DND-41 (cell line): ENCODE measurements at places on chromosomes 2 and 18.

DNA sequence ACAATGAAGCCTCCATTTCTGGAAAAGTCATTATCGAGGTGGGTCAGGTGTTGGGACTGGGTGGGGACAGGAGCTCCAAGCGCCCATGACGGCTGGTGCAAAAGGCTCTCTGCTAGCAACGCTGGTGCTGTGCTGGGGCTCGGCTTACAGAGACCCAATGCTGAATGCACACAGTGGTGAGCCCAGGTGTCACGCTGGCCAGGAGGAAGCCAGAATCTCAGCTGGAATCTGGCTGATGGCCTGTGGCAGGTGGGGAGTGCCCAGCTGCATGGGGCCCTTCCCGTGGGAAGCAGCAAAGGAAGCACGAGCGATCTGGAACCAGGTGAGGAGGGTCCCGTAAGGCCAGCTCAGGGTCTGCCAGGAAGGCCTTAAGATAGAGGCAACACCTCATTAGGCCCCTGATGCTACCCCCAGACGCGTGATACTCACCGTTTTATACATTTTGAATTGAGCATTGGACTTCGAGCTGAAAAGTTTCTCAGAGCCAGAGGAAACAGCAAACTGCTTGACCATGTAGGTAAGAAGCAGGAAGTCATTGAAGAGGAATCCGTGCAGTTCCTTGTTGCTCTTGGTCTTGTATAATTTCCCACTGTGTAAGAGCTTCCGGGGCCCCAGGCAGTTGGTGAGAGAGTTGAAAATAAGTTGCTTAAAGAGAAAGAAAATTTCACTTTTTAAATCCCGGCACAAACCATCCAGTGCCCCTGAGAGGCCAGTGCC lies 34.7 kb downstream of the FAM228A start:
- no peaks in the 10 kb centered on the region for H3K27me3 ChIP-seq
- H3K4me1 ChIP-seq, result no peaks in the 10 kb centered on the region
- peaks cover 32% of the 10 kb centered on the region for H3K36me3 ChIP-seq
- DNase-seq, result no peak
- H3K4me3 ChIP-seq, result no peak overlapping the region
- H3K27ac ChIP-seq, result no peak overlapping the region

DNA sequence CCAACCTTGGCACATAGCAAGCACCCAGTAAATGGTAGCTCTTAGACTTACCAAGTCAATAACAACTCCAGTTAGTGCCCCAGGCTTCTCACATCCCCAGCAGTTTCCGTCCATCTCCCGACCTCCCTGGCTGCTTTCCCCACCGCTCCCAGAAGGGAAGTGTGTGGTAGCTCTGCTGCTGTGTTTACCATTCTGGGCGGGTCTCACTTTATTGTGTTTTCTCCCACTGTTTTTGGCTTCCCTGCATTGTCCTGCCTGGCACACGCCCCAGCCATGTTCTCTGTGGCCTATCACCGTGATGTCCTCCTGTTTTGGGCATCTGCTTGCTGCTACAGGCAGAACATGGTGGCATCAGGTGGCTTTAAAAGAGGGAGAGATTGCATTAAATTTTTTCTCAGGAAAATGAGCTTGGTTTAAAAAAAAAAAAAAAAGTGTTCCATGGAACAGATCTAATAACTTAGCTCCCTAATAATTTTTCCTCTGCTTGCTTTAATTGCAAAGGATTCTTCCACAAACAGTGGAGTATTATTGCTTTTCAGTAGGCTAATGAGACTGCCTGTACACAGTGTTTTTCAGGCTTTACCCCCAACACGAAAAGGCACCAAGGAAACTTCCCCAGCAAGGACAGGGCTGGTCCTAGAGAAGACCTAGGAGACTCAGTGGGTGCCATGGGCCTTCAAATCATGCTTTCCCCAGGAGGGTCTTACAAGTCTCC lies 8.0 kb upstream of the COX7A2L start:
- no peak overlapping the region for H3K27ac ChIP-seq
- no peaks in the 10 kb centered on the region for H3K27me3 ChIP-seq
- H3K36me3 ChIP-seq, result no peaks in the 10 kb centered on the region
- no peak overlapping the region for H3K4me3 ChIP-seq
- H3K4me1 ChIP-seq, result no peaks in the 10 kb centered on the region

DNA sequence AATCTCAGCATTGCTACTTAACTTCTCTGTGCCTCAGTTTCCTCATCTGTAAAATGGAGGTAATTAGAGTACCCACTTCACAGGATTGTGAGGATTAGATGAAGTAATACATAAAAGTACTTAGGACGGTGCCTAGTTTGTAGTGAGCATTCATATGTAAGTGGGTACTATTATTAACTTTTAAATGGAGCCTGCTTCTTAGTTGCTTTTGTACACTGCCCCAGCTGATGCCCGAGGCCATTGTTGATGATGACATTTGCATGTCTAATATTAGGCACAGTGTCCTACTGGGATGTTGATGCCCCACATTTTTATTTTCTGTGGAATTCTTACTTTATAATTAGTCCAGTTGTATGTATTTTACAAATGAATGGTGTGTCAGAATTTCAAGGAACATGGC lies 79.7 kb upstream of the STON1 start:
- peaks cover 41% of the 10 kb centered on the region for H3K4me1 ChIP-seq
- H3K27me3 ChIP-seq, result no peaks in the 10 kb centered on the region
- peaks cover 28% of the 10 kb centered on the region; the same call in 1 of the 2 replicates for H3K36me3 ChIP-seq
- H3K27ac ChIP-seq, result no peak overlapping the region
- no peak for DNase-seq
- H3K4me3 ChIP-seq, result no peak overlapping the region

GRCh38 chr2:75336451-75336850 lies 137.1 kb upstream of the TACR1 start:
- no peaks in the 10 kb centered on the region for H3K27me3 ChIP-seq
- DNase-seq, result no peak
- H3K4me3 ChIP-seq, result no peak overlapping the region
- H3K36me3 ChIP-seq, result no peaks in the 10 kb centered on the region
- no peaks in the 10 kb centered on the region for H3K4me1 ChIP-seq
- H3K27ac ChIP-seq, result no peak overlapping the region

- no peak overlapping the region for H3K27ac ChIP-seq
- H3K27me3 ChIP-seq, result no peaks in the 10 kb centered on the region
- no peaks in the 10 kb centered on the region for H3K4me1 ChIP-seq
- no peak overlapping the region for H3K4me3 ChIP-seq
- H3K36me3 ChIP-seq, result no peaks in the 10 kb centered on the region
Observed at GRCh38 chr2:65479524-65479923, 47.1 kb upstream of the SPRED2 start.

- no peaks in the 10 kb centered on the region for H3K36me3 ChIP-seq
- no peaks in the 10 kb centered on the region for H3K4me1 ChIP-seq
- no peak for DNase-seq
- H3K27ac ChIP-seq, result no peak overlapping the region
Observed at GRCh38 chr2:70977605-70978205, 725 bp upstream of the ANKRD53 start.

DNA sequence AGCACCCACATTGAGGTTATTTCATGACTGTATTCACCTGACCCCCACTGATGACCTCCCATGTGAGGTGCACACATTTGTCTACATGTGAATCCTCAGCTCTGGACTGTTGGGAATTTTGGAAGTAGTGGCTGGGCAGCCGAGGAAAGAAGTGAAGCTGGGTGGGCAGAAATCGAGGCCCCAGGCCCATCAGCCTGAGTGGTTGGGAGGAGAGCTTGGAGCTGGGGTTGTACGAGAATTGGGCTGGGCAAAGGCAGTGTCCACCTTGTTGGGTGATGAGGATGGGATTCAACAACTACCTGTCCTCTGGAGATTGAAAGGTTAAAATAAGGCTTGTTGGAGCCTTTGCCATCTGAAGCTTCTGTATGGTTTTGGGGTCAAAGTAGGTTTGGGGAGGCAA lies 35.8 kb downstream of the AGAP1 start:
- no peak overlapping the region for H3K27ac ChIP-seq
- no peaks in the 10 kb centered on the region for H3K36me3 ChIP-seq
- peaks cover 1% of the 10 kb centered on the region for H3K27me3 ChIP-seq
- no peak overlapping the region for H3K4me3 ChIP-seq
- no peaks in the 10 kb centered on the region for H3K4me1 ChIP-seq
- DNase-seq, result no peak

DNA sequence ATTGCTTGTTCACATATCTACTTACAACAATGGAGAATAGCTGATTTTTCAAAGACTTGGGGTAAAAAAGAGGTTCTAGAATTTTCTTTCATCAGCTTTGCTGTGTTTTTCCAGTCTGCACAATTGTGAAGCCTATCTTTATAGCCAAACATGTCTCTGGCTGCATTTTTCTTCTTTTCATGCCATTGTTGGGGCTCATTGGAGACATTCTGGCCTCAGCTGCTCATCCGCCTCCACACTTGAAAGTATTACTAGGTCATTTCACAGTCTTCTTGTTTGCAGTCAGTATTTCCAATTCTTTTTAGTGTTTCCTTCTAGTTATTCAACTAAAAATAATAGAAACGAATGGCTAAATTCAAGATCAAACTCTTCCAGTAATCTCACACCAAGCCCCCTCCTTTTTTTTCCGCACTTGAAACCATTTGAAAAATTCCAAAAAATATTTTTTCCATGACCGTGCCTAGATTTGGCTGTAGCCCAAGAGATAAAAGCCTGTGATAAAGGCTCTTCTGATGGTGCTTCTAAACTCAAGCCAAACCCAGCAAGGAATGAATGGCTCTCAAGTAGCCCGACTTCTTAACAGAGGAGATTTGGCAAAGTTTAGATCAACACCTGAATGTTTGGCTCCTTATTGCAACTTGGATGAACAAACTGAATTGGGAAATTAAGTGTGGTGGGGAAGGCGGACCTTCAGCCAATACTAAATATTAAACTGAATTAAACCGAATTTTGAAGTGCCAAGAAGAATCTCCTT lies 103.4 kb downstream of the NRP2 start:
- H3K4me1 ChIP-seq, result peaks cover 7% of the 10 kb centered on the region
- H3K36me3 ChIP-seq, result no peaks in the 10 kb centered on the region
- H3K27ac ChIP-seq, result no peak overlapping the region
- DNase-seq, result no peak

DNA sequence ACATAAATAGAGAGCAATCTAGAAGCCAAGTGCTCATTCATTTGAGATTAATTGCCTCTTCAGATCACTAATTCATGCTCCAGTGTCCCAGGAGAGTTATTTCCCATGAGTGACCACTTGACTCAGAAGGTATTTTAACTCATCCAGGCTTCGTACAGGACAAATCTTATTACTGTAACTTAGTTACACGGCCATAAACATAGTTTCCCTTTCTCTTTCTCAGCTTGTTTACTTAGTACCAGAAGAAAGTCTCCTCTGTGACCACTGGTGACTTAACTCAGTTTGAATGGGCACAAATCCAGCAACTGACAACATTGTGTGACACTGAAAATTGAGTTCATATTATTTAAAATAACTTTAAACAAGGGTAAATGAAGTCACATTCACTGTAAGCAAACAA lies 25.3 kb downstream of the MMADHC start:
- no peak overlapping the region for H3K27ac ChIP-seq
- no peaks in the 10 kb centered on the region for H3K4me1 ChIP-seq
- peaks cover 10% of the 10 kb centered on the region; the same call in 1 of the 2 replicates for H3K36me3 ChIP-seq
- no peaks in the 10 kb centered on the region for H3K27me3 ChIP-seq
- no peak for DNase-seq
- no peak overlapping the region for H3K4me3 ChIP-seq

GRCh38 chr2:219886615-219887014 lies 259.2 kb downstream of the SLC4A3 start:
- no peak for DNase-seq
- no peaks in the 10 kb centered on the region for H3K4me1 ChIP-seq
- H3K27me3 ChIP-seq, result peaks cover 4% of the 10 kb centered on the region
- H3K4me3 ChIP-seq, result no peak overlapping the region
- no peak overlapping the region for H3K27ac ChIP-seq

GRCh38 chr2:210475706-210476105 lies 853 bp downstream of the LANCL1 start:
- peaks cover 34% of the 10 kb centered on the region for H3K4me1 ChIP-seq
- H3K36me3 ChIP-seq, result peaks cover 37% of the 10 kb centered on the region
- no peak for DNase-seq
- H3K27ac ChIP-seq, result peak overlapping the region; percentile 98

- H3K27me3 ChIP-seq, result no peaks in the 10 kb centered on the region
- no peaks in the 10 kb centered on the region for H3K4me1 ChIP-seq
- peaks cover 88% of the 10 kb centered on the region for H3K36me3 ChIP-seq
- no peak overlapping the region for H3K4me3 ChIP-seq
Observed at GRCh38 chr2:240594511-240595380, 8.2 kb downstream of the CAPN10 start.

- H3K4me1 ChIP-seq, result no peaks in the 10 kb centered on the region
- no peaks in the 10 kb centered on the region for H3K36me3 ChIP-seq
- DNase-seq, result no peak
- no peak overlapping the region for H3K27ac ChIP-seq
- H3K27me3 ChIP-seq, result no peaks in the 10 kb centered on the region
Observed at GRCh38 chr2:232419245-232420072, 12.8 kb downstream of the ALPG start.

- no peak overlapping the region for H3K27ac ChIP-seq
- no peaks in the 10 kb centered on the region for H3K4me1 ChIP-seq
- H3K27me3 ChIP-seq, result peaks cover 15% of the 10 kb centered on the region
- no peak overlapping the region for H3K4me3 ChIP-seq
- DNase-seq, result no peak
Observed at GRCh38 chr2:104938231-104938941, 84.5 kb downstream of the POU3F3 start.

DNA sequence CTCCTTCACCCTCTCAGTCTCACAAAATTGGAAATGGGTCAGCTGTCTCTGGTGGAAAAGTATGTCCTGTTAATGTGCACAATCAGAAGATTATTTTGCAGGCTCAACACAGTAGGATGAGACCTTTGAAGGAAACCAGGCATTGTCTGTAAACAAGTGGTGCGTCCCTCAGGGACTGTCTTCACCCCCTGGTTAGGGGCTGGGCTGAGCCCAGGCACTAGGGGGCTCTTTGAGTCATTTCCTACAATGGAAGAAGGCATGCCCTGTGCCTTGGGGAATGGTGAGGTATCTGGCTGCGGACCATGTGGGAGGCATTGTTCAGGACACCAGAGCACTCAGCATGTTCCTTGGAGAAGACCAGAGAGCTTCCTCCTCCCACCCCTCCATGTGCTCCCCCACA lies 26.8 kb downstream of the PKDCC start:
- H3K27me3 ChIP-seq, result peaks cover 16% of the 10 kb centered on the region
- no peaks in the 10 kb centered on the region for H3K4me1 ChIP-seq
- no peak overlapping the region for H3K27ac ChIP-seq

- H3K4me3 ChIP-seq, result no peak overlapping the region
- DNase-seq, result no peak
- peaks cover 3% of the 10 kb centered on the region for H3K27me3 ChIP-seq
- no peaks in the 10 kb centered on the region for H3K4me1 ChIP-seq
- H3K36me3 ChIP-seq, result no peaks in the 10 kb centered on the region
Observed at GRCh38 chr2:56084111-56084901, 99.5 kb upstream of the CCDC85A start.

DNA sequence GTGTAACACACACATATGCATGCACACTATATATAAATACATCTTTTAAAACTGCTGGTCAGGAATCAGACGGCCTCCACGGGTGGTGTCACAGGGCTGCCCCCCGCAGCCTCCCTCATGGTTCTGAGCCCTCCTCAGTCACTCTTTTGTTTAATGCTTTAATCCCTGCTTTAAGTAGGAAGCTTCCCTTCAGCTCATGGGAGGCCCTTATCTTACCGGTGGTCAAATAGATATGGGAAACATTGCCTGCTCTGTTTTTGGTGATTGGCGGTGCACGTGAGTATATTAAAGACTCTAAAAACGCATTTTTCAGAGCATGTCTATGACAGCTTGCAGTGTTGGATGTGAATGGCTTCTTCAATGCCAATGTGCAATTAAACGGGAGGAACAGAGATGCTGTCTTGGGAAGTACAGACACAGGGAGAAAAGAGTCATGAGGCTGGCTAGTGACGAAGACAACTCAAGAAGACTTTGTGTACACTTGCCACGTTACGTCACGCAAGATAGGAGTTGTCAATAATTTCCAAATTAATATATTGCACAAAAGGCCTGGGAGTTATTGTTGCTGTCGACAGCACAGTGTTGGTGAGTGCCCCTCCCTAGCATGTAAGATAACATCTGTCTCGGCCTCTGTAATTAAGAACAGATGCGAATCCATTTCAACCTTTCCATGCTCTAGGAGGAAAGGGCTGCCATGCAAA lies 23.3 kb downstream of the GNLY start:
- H3K27ac ChIP-seq, result no peak overlapping the region
- no peaks in the 10 kb centered on the region for H3K36me3 ChIP-seq
- peaks cover 3% of the 10 kb centered on the region for H3K27me3 ChIP-seq
- no peak for DNase-seq
